ENCODE measurements at places on chromosomes 2 and 18. TPM values are rescaled to one million over a fixed set of nuclear protein-coding genes. Genes with fewer than 3 reads are reported as not detected.

Gene FBXO15
- total RNA-seq, result 3.5 TPM

Gene ANTXR1
- 42.6 TPM for total RNA-seq

Gene POTEI
- total RNA-seq, result not detected

- DNase-seq, result no peak
These were observed 735 bp downstream of the CD207 start for GRCh38 chr2:70834881-70835280.

DNA sequence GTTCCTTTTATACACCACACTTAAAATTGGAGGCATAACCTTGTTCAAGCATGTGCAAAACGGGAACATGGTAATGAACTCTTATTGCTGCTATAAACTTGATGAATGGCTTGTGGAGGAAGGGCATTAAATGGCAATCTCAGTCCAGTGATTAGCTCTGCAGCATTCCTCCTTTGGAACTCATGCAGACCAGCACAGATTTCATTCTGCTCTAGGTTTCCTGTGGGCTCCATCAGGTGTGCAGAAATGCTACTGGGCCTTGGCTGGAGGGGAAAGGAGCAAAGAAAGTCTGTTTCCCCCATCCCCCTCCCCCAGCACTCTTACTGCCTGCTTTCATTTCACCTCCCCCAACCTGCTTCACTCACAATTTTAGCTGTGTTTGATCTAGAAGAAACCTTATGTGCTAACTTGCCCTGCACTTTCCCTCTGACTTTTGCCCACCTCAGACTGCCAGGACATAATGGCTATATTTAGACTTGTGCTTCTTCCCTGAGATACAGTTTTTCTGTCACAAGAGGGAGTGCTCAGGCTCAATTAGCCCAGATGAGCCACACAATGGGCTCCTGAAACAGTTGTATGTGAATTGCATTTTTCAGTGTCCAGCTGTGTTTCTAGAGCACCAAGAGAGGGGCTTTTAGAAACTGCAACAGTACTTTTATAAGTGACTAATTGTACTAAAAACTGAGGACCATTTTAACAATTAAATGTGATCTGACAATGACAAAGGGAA lies 109.8 kb downstream of the FSHR start:
- DNase-seq, result peak; percentile 89

GRCh38 chr2:67596871-67597270 lies 199.7 kb downstream of the ETAA1 start:
- no peak for DNase-seq

- no peak for DNase-seq
These were observed 33.0 kb upstream of the MFSD2B start for GRCh38 chr2:23976883-23977282.

- DNase-seq, result no peak
These were observed 42.2 kb downstream of the UBE2E3 start for GRCh38 chr2:181022652-181023051.

- DNase-seq, result no peak
These were observed 27.6 kb downstream of the STAT1 start for GRCh38 chr2:190986221-190986953.

- DNase-seq, result no peak
These were observed 1349.8 kb downstream of the SUCLG1 start for GRCh38 chr2:83109284-83109683.

DNA sequence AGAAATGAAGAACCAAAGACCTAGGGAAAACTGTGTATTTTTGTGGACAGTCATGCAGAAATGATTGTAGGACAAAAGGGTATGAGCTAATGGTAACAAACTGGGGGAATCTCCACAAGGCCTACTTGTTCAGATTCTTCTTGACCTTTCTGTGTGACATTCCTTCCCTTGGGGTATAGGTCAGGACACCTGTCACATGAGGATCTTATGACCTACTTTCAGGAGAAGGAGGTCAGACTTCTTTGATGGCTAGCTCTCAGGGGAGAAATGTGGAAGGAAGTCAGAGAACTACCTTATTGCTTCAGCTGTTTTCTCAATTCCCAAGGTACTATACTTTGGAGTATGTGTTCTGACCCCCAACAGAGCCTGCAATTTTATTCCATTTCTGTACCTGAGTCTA lies 40.7 kb upstream of the TANK start:
- DNase-seq, result no peak

DNA sequence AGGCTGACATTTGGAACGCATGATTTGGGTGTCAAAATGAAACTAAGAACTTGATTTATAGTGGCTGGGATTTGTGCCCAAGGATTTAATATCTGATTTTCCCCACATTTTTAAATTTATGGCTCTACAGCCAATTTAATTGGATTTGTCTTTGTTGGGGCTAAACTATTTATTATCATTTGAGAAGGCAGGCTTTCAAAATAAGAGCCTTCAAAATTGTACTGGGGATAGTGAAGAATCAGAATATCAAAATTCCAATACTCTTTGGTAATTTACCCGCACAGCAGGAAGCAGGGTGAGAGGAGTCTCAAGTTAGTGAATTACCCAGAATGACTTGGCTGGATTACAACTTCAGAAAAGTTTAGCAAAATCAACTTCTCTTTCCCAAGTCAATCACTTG lies 278.1 kb downstream of the LRATD1 start:
- DNase-seq, result no peak

DNA sequence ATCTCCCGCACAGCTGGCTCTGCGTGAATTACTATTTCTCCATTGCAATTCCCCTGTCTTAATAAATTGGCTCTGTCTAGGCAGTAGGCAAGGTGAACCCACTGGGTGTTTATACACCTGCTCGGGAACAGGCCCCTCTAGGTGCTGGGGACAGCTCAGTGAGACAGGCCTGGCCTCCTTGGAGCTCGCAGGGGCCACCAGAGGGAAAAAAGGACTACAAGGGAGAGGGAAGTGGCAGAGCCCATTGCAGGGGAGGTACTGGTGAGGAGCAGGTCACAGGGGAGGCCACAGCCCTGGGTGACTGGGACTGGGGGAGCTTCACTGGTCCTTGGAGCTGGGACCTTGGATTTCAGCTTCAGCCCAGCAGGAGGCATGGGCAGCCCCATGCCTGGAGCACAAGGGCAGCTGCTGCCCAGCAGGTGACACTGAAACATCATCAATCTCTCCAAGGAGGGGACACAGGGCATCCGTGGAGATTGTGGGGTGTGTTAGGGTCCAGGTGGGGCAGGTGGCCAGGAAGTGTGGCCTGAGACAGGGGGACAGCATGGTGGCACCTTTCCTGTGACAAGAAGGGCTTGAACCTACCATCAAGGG lies 31.2 kb downstream of the NGEF start:
- no peak for DNase-seq

Data from kidney (tissue), 22 donors.